Stimulated activated CD4-positive, alpha-beta T cell treated with anti-CD3 and anti-CD28 coated beads, Interleukin-1b, Interleukin-23, amount 100 ng/mL, for 1 hour (primary cell): ENCODE measurements at places on chromosomes 12 and 14.

GRCh38 chr14:32327255-32327961, 1.7 kb upstream of the AKAP6 start:
- no peak for DNase-seq

- DNase-seq = no peak
These were observed 24.9 kb upstream of the ZDHHC17 start for GRCh38 chr12:76738824-76739579.

DNA sequence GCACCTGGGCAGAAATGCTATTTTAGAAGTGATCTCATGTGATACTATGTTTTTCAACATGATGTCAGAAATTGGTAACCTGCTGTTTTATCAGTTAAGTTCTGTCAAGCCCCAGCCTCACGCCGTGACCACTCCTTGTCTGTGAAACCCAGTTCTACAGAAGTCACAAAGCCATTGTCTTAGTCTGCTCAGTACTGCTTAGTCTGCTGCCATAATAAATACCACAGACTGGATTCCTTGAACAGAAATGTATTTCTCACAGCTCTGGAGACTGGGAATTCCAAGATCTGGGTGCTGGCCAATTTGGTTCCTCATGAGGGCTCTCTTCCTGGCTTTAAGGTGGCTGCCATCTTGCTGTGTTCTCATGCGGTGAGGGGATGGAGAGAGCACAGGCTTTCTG, 176.9 kb downstream of the PRKCH start:
- DNase-seq = no peak

GRCh38 chr12:65168681-65169319, 583 bp upstream of the LEMD3 start:
- no peak for DNase-seq
